ENCODE measurements at places on chromosomes 12 and 14.

DNA sequence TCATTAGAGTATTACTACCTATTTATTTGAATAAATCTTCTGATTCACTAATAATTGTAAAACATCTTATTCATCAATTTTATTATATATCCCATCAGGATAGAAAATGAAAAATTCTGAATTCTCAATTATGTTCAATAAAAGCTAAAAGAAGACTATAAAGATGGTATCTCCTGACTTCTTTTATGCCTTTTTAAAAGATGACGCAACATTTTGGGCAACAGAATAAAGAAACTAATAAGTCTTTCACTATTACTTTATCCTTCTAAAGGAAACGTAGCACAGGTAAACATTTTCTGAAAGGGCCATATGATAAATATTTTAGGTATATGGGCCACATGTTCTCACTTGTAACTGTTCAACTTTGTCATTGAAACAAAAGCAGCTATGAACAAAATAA is 10.1 kb upstream of the ATXN7L3B start:
- no peak for DNase-seq

DNA sequence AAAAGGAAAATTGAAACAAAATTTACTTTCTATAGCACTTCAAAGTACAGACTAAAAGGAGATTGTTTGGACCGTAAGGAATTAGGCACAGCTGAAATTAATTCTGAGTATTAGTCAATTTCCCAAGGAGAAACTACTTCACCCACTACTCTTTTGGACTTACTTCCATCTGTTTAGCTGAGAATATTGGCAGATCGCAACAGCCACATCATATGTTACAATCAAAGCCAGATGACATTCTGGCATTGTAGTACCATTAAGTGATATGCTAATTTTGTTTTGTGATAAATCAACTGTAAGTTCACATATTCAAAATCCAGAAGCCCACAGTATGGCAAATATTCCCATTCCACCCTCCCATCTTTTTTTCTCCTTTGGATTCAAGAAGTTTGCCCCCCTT is 47.1 kb upstream of the ANKS1B start:
- no peak for DNase-seq

DNA sequence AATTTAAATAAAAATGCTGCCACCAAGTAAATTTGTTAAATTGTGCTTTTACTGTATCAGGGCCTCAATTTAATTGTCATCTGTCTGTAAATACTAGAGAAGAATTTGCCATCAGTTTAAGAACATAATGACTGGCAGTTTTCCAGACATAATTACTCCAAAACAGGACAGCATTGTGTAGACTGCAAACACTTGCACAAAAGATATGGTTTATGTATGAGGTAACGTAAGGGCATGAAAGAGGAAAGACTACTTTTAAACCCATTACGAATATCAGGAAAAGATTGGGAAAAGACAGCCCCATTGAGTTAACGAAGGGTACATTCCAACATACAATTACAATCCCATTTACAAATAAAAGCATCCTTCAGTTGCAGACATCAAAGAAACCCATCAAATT is 59.8 kb upstream of the KRR1 start:
- no peak for DNase-seq

DNA sequence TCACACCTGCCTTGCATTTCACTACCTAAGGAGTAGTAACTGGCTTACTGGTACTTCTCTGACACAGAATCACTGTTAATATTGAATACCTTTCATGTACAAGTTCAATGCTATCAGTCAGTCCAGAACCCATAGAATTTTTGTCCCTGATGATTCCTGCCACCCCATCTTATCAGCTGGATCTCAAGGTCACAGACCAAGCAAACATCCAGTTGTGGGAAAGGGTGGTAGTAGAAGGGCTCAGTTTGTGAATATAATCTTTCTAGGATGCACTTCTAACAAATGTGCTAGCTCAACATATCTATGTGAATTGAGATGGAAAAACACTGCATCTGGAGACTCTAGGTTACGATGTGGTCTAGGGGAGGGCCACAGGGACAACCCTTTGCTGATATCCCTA is 14.1 kb downstream of the PPP1CC start:
- no peak for DNase-seq

- DNase-seq = no peak
Measured at GRCh38 chr14:47772652-47773051, 97.2 kb upstream of the MDGA2 start.

DNA sequence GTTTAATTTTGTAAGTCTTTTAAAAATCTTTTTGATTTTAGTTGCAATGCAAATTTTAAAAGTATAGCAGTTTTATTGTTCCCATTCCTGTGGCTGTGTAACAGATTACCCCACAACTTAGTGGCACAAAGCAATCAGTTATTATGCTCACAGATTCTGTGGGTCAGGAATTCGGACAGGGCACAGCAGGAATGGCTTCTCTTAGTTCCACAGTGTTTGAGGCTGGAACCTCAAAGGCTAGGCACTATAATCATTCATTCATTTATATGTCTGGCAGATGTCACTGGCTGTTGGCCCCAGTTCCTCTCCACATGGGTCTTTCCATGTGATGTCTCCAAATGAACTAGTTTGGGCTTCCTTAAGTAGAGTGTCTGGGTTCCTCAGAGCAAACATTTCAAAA is 193.3 kb downstream of the RAD51B start:
- no peak for DNase-seq

- DNase-seq = no peak
Measured at GRCh38 chr12:76290963-76291859, 57.0 kb downstream of the BBS10 start.

DNA sequence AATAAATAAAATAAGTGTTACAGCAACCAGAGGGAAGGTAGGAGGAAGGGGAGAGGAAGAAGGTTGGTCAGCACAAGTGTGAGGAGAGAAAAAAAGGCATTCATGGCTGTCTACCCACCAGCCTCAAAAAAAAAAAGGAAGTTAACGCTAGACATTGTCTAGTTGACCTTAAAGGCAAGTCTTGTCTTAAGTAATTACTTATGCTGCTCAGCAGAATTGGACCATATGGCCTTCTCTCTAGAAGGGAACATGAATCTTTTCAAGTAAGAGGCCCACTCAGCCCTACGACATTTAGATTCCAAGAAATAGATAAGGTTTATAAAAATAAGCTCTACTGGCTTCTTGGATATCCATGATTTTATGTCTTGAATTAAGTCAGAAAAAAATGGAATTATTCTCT is 172.7 kb downstream of the ETNK1 start:
- no peak for DNase-seq

GRCh38 chr12:48903363-48903981 is 21.8 kb downstream of the FKBP11 start:
- no peak for DNase-seq

DNA sequence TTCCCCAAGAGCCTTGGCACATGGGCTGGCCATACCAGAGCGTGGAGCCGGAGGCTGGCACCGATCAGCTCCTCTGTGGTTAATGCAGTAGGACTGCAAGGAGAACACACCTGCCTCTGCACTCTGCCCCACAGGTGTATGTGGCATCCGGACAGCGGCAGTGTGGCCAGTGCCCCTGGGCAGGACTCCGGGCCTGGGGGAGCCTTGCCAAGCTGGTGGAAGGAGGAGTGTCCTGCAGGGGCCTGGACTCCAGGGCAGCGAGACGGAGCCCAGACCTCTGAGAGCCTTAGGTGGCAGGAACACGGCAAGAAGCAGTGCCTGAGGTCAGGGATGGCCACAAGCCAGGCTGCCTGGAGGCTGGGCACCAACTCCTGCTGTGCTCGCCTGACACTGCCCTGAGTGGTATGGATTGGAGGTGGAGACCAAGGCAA is 5.3 kb upstream of the BEGAIN start:
- no peak for DNase-seq

DNA sequence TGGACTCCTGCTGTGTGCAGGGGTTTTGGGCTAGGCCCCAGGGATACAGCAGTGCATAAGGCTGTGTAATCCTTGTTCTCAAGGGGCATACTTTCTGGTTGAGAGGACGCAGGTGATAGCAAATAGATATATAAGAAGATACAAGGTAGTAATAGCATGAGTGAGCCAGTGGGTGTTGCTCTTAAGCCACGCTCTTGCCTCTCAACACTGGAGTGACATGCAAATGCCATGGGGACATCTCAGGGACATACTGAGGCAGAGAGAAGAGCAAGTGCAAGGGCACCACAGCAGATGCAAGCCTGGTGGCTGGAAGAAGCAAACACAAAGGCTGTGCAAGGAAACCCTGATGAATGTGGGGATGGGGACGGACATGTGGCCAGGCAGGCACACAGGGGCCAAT is 223.3 kb downstream of the CHST11 start:
- DNase-seq = no peak

- no peak for DNase-seq
Measured at GRCh38 chr14:80638620-80639515, 302.7 kb downstream of the CEP128 start.

DNA sequence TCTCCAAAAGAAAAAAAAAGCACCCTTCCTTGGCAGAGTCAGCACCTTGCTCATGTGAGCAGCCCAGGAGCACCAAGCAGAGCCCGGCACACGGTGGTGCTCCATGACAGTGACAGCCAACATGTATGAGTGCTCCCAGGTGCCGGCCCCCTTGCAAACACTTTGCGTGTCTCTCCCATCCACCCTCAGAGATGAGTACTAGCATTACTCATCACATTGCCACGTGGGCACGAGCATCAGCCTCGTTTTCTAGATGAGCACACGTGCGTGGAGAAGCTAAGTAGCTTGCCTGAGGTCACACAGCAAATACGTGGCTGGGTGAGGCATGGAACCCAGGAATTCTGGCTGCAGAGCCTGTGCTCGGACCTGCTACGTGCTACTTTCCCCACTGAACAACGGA is 177.9 kb upstream of the PRMT8 start:
- no peak for DNase-seq

GRCh38 chr12:568486-568885 is 94.8 kb downstream of the NINJ2 start:
- DNase-seq = no peak

DNA sequence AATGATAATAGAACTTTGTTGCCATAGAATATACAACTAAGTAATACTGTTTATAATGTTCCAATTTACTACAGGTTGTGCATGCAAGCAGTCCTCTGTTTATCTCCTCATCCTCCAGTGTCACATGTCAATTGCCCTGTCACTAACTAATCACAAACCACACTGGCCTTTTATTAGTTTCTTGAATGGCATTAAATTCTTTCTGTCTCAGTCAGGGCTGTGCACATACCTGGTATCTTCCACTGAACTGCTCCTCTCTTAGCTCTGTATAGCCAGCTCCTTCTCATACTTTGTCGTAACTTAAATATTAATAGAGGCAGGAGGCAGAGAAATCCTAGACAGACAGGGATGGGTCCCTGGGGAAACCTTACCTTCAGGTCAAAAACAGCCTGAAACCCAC is 24.0 kb downstream of the GABARAPL1 start:
- no peak for DNase-seq

- no peak for DNase-seq
Measured at GRCh38 chr12:109689426-109689825, 24.2 kb upstream of the FAM222A start.

DNA sequence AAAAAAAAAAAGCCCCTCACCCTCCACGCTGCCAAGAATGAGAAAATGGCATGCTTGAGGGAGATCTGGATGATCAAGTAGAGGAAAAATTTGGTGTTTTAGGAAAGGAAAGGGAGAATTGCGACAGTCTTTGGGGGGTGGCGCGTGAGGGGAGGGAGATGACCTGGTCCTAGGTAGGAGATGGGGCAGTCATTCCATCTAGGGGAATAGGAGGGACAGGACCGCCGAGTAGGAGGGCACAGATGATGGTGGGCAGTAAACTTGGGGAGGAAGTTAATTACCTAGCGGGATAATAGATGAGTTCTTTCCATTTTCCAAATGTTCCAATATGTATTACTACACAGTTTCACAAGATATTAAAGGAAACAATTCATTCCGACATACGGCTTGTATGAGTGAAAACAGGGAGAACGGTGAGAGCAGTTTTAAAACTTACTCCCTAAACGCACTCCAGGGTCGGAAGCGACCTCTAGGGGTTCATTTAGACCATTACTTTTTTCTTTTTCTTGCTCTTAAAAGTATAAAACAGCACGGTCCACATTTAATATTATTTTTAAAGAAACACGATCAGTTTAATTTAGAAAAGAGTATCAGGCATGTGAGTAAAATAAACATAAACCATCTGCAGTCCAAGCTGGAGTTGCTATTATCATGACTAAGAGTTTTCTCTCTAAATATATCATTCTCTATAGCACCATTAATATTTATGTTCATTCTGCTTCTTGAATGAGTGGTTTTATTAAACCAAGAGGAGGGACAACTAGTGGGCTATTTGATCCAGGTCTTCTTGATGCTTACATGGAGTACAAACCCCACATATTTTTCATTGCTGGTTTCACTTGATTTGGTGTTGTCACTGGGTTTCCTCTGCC is 3.0 kb upstream of the FNTB start:
- no peak for DNase-seq

DNA sequence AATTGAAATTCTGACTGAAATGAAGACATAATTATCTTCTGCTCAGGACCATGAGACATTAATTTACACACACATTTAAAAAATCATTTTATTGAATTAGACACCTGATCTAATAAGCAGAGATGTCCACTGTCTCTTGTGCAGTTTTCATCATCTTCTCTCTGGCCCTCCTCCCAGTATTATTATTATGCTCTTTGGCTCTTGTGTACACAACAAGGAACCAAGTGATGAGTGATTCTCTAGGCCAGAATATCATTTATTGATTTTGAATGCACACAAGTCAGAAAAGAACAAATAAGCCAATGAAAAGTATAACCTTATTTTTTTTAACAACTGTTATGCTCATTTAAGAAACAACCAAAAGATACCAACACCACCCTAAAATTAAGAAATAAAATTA is 244.7 kb upstream of the KRR1 start:
- no peak for DNase-seq

DNA sequence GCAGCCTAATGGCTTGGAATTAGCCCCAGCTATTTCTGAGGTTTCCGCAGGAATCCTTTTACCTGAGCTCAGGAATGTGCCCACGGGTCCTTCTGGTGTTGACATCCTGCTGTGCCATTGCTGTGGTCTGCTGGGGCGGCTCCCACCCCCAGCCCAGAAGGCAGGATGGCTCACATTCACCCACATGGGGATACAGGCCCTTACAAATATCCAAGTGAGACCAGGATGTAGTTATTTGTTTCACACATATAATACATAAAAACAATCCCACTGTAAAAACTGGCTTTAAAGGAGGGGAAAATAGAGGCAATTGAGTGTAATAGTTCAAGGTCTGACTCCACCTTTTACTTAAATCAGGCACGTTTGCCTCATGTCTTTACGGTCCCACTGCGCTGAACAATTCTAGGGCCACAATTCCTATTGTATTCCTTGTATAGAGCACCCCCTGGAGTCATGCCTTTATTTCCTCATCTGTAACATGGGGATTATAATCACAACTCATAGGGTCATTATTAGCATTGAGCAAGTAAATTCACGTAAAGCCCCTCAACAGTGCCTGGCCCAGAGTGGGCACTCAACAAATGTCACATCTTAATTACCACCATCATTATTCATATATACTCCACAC is 57.2 kb upstream of the FICD start:
- no peak for DNase-seq

DNA sequence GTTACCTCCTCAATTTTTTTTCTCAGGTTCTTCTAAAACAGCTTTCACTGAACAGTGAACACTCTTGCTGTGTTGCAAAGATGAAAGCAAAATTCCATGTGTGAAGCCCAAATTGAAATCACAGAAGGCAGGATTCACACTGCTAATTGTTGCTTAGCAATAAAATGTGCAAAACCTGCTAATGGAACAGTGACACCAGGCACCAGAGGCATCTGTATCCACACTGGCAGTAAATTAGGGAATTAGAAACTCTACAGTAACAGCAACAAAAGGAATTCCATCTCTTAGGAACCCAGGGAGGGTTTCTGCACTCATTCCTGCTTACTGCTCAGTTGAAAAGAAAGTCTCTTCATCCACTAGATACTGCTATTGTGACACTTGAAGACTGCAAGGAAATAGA is 202.3 kb downstream of the GXYLT1 start:
- no peak for DNase-seq

Data from activated CD8-positive, alpha-beta memory T cell treated with anti-CD3 and anti-CD28 coated beads for 24 hours (primary cell).